ENCODE measurements at places on chromosomes 4 and X.

- DNase-seq: no peak
Observed at GRCh38 chr4:35802644-35803043, 441.7 kb downstream of the ARAP2 start.

DNA sequence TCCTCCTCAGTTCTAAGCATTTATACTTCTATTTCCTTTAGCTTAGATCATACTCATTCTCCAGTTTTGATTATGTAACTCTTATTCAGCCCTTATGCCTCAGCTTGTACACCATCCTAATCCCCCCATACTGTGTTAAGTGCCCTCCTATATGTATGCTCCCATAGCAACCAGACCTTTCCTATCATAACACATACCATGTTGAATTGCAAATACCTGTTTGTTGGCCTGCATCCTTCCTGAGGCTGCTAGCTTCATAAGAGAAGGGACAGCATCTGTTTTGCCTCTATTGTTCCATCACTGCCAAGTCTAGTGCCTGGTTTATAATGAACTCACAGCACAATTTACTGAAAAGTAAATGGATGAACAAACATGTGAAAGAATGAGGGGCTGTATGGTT is 443.7 kb downstream of the CENPC start:
- no peak for DNase-seq

- DNase-seq: no peak
Observed at GRCh38 chr4:81566161-81566591, 94.5 kb upstream of the RASGEF1B start.

DNA sequence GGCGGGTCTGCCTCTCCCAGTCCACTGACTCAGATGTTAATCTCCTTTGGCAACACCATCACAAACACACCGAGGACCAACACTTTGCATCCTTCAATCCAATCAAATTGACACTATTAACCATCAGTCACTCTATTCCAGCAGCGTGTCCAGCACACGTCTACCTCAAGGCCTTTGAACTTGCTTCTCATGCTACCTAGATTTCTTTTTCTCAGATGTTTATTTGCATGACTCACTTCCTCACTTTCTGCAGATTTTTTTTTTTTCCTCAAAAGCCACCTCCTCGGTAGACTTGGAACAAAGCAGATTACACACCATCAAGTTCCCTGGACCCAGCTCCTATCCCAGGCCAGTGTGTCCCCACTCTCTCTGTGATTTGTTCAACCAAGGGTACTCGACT is 49.5 kb downstream of the SUPT20HL2 start:
- DNase-seq: no peak

DNA sequence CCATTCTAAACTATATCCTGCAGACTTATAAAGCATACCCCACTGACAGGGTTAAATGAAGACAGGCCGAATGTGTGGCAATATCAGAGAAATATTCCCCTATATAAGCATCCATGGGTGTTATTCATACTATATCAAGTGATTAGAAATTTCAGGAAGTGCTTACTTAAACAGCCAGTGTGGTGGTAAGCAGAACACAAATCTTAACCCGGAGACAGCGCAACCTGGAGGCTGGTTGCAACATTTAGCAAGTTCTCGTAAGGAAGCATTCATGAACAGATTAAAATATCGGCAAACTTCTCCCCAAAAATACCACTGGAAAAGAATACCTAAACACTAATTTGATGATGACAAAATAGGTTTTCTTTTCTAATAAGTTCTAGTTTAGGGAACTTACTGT is 261.2 kb downstream of the CBLL2 start:
- DNase-seq: no peak

- no peak for DNase-seq
Observed at GRCh38 chr4:169849456-169849855, 91.7 kb upstream of the HPF1 start.

DNA sequence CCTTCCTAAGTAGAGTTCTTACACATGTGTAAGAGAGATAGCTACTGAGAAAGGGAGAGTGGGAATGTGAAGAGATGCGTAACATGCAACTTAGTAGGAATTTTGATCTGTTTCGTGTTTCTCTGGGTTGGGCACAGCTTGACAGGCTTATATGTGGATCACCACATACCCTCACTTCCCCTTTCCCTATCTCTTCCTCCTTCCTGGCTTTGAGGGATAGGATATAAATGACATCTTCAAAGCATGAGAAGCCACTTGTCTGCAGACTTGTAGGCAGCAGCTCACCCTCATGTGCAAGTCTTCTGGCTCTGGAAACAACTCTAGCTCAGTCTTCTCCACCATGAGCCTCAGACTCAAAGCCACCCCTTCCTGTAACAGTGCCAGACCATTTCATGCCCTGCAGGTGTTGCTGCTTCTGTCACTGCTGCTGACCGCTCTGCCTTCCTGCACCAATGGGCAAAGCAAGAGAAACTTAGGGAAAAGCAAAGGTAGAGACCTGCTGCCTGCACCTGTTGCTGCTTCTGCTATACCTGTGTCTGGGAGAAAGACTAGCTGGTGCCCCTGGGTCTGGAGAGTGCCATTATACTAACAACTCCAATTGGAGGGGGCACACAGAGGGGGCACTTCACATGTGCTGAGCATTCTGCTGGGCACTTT is 5.4 kb upstream of the PF4V1 start:
- DNase-seq: no peak

- DNase-seq: peak; percentile 93
Observed at GRCh38 chrX:39762266-39762841, 335.4 kb downstream of the BCOR start.

GRCh38 chr4:176448761-176449160 is 129.0 kb downstream of the SPCS3 start:
- DNase-seq: no peak

DNA sequence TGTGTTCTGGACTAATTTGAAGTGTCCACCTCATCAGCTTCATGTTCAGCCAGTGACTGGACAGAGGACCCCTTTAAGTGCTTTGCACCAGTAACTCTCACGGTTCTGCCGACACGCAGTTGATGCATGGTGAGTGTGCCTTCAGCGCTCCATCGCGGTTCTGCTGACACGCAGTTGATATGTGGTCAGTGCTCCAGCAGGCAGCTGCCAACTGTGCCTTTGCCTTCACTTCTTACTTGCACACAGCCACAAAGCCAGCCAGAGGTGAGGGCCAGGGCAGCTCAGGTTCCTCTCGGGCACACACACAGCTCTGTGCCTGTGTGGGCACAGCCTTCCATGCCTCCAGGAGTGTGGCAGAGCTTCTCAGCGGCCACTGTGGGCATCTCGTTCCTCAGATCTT is 12.4 kb downstream of the NKX1-1 start:
- DNase-seq: no peak

DNA sequence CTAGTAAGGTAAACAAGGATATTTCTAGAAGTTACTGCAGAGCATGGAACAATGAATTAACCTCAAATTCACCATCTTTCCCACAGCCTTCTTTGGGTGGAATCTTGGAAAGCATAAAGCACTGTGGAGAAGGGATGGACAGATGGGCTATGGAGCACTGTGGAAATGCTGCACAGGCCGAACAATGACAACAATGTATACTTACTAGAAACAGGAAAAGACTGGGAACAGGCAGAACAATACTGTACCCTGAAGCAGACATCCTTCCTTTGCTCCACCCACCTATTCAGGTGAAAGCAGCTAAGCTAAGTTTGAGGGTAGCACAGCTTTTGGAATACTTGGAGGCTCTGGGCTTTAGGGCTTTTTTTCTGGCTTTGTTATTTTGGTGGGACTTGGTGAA is 250.6 kb upstream of the KLF8 start:
- DNase-seq: no peak

DNA sequence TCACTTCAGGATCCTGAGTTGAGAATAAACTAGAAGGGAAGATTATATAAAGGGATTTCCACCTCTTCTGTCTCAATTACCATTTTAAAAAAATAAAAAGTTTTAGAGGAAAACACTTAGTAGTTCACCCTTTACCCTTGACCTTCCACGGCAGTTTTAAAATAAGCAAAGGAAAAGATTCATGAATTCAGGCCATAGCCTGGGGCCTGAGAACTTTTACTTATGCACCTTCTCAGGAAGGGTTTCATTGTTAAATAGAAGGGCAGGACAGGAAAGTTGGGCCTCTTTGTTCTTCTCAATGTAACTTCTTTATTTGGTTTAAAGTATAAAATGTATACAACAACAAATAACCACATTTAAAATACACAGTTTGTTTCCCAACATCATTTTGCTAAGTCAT is 54.9 kb downstream of the PKD2 start:
- DNase-seq: no peak

DNA sequence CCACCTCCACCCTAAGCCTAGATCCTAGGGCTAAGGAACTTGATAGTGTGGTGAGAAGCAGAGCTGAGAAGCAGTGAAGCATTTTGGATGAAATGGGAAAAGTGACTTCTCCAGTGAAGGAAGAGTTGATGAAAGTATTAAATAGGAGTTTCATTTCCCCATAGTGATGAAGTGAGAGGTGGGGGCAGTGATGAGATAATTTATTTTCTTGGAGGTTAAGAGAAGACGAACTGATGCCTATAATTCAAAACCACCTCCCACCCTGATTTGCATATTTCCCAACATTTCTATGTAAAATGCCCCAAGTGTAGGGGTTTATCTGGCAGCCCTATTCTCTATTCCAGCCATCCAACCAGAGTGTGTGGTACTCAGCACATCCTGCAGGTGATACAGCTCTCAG is 6.3 kb downstream of the LONRF3 start:
- DNase-seq: no peak

DNA sequence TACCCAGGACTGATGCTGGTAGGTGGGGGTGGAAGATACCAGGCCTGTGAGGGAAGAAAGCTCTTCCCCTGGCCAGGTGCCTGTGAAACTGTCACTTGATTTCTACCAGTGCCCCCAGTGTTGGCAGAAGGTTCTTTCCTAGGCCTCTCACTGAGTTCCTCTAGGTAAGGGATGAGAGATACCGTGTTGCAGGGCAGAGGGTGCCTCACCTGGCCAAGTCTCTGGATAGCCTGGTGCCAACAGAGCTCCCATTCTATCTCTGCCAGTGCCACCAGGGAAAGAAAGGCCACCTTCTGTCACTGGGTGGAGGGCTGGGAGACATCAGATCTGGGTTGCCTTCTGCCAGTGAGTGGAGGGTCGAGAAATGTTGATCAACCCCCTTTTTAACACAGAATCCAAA is 94.1 kb downstream of the RTL5 start:
- DNase-seq: no peak

DNA sequence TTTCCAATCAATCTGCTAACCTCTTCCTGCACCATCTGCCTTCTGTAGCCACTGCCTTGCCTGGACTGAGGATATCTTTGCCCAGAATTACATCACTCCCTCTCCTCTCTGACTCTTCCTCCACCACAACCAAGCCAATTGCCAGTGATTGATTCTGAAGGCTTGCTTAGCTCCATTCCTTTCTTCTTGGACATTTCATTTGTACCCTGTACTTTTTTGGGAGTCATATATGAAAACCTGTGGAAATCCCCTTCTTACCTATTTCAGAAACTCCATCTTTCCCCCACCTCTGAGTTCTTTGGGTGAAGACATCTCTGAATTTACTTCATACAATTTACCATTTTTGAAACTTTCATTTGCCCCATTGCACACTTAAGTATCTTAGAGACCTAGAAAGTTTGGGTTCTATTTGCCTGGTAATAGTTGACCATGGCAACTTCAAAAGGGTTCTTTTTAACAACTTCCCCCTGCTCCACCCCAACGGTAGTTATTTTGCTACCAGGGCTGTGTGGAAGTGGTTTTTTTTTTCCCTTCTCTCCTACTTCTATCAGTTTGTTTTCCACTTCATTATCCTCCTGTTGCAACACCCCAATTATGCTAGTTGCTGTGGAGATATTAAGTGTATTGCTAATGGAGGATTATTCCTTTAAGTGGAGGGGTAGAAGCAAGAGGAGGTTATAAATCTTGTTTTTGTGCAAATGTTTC is 14.3 kb downstream of the SGMS2 start:
- DNase-seq: no peak

- DNase-seq: no peak
Observed at GRCh38 chr4:2787230-2788100, 5.4 kb upstream of the SH3BP2 start.

DNA sequence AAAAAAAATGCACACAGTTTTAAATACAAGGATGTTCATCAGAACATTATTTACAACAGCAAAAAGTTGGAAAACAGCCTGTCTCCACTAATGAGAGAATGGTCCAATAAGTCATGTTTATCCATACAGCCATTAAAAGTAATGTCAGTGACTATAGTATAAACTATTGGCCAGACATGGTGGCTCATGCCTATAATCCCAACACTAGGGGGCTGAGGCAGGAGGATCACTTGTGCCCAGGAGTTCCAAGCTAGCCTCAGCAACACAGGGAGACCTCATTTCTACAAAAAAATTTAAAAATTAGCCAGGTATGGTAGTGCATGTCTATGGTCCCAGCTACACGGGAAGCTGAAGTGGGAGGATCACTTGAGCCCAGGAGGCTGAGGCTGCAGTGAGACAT is 48.1 kb upstream of the IL13RA1 start:
- no peak for DNase-seq

DNA sequence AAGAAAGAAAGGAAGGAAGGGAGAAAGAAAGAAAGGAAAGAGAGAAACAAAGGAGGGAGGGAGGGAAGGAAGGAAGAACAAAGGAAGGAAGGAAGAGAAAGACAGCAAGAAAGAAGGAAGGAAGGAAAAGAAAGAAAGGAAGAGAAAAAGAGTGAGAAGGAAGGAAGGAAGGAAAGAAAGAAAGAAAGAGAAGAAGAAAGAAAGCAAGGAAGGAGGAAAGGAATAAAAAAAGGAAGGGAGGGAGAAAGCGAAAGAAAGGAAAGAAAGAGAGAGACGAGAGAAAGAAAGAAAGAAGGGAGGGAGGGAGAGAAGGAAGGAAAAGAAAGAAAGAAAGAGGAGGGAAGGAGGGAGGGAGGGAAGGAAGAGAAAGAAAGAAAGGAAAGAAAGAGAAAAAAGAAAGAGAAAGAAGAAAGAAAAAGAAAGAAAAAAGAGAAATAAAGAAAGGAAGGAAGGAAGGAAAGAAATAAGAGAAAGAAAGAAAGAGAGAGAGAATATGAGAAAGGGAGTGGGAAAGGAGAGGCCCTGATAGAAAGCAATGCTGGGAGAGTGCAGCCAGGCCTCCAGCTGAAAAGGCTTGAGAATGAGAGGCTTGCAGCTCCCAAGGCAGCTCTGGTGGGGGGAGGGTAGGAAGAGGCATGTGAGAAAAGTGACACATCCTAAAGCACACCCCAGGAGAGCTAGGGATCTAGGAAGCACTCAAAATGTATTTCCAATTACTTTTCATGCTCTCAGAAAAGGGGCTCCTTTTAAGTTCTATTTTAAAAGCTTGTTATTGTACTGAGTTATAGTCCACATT is 134.0 kb upstream of the ZIC3 start:
- no peak for DNase-seq
